ENCODE measurements at places on chromosomes 1 and 21.

- DNase-seq, result no peak
Measured at GRCh38 chr1:172144445-172145061, 275.9 kb upstream of the C1orf105 start.

GRCh38 chr1:10960411-10961299 is 51.8 kb upstream of the TARDBP start:
- DNase-seq, result no peak

DNA sequence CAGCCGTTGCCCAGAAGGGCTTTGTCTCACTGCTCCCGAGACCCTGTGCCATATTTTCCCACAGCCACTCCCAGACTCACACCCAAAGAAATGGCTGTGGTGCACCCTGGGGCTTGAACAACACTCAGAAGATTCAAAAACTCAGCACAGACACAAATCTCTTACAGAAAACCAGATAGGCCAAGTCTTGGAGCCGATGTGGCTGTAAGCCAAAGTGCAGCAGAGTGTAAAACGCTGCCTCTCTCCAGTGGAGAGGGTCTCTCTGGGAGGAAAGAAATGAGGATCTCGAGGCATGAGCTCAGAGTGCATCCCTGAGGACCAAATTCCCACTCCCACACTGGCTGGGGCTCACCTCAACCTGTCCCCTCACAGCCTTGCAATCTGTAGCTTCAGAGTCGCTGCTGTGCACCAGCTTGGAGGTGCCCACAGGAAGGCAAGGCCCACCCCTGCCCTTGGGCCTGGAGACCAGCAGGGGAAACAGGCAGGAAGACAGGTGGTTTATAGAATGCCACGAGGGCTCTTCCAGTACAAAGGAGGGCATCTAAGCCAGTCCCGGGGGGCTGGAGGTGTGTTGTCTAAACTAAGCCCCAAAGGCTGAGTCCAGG is 171.3 kb upstream of the AJAP1 start:
- DNase-seq, result no peak

DNA sequence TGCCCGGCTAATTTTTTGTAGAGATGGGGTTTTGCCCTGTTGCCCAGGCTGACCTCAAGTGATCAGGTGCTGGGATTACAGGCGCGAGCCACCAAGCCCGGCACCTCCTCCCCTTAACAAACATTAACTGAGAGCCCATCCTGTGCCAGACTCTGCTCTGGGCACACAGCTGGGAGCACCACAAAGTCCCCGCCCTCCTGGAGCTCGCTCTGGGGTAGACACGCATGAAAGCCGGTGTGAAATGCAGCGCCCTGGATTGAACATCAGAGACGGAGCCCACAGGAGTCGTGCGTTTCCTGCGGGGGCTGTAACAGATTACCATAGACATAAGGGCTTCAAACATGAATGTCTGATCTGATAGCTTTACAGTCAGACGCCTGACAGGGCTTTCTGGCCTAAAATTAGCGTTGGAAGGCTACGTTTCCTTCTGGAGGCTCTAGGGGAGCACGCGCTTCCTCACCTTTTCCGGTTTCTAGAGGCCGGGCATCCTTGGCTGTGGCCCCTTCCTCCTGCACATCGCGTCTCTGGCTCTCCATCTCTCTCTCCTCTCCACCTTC is 14.3 kb downstream of the SLC27A3 start:
- no peak for DNase-seq

DNA sequence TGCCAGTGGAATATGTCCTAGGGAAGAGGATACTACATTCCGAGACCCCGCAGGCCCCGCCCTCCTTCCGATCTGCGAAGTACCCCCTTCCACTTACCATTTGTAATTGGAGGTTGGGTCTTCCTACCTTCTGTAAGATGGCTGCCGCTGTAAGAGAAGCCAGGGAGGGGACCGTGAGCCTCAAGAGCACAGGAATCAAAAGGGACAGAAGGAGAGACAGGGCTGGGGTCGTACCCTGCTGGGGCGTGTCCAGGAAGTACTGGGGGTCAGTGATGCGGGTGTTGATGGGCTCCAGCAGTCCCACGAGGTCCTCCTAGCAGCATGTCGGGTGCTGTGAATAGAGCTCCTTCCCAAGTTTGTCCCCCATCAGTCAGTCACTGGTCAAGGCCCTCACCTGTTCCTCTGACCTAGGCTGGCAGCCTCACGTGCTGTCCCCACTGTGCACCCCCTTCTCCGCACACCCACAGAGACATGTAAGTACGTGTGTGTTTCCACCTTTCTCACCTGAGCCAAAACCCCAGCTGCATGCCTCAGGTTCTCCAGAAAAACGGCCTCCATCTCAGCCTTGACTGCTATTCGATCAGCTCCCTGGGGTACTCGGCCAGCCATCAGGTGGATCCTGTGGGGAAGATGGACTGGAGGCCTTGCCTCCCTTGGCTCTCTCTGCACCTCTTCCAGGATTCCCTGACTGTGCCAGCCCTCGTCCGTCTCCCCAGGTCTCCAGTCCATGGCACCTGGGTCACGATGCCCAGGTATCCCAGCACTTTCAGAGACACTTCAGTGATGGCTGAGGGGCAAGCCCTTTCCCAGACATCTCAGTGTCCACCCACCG is 1.8 kb downstream of the HYI start:
- DNase-seq, result no peak

DNA sequence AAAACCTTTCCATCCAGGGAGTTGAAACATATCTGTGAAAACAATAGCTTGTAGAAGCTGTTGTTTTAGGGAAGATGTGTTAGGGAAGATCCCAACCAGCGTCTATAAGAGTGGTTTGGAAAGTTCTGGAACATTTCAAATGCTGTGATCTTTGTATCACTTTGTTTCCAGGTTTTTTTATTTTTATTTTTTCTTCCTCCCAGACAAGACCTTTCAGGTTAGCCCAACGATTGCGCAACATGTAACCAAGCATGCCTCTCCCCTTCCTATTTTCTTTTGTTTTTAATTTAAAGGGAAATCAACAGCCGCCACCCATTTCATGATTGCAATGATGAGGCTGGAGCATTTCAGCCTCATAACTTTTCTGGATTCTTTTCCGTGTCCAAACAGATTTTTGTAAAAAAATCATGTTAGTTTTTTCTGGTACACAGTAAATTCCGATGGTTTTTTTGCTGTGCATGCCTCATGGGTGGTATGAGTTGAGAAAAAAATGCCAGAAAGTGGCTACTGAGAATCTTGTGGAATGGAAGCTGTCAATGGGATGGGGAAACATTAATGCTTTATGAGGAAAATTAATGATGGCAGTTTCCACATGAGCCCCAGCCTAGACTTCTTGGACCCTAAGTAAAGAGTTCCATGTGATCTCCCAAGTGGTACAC is 109.3 kb downstream of the RUNX1 start:
- DNase-seq, result no peak

DNA sequence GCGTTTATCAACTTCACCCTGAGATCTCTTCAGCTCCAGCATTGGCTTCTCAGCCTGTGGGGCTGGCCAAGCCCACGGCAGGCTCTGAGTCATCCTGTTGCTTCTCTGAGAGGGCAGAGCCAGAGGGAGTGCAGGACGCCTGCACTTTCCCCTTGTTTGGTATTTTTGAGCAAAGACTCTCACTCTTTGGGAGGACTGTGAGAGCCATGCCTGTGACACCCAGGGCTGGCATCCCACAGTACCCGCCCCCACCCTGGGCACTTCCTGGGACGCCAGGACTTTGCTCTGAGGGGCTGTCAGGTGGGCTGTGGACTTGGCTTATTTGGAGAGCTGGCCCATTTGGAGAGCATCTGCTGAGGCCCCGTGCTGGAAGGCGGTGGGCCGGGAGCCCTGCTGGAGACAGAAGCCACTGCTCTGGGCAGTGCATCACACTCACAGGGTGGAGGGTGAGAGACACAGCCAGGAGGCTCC is 37.4 kb downstream of the VANGL1 start:
- DNase-seq, result no peak

- no peak for DNase-seq
Measured at GRCh38 chr1:9901148-9902059, 8.7 kb downstream of the CTNNBIP1 start.

GRCh38 chr1:26003262-26003661 is 5.4 kb upstream of the PAFAH2 start:
- DNase-seq, result no peak

All from cortex of kidney (tissue), 1 donor.